ENCODE measurements at places on chromosomes 4 and X.

DNA sequence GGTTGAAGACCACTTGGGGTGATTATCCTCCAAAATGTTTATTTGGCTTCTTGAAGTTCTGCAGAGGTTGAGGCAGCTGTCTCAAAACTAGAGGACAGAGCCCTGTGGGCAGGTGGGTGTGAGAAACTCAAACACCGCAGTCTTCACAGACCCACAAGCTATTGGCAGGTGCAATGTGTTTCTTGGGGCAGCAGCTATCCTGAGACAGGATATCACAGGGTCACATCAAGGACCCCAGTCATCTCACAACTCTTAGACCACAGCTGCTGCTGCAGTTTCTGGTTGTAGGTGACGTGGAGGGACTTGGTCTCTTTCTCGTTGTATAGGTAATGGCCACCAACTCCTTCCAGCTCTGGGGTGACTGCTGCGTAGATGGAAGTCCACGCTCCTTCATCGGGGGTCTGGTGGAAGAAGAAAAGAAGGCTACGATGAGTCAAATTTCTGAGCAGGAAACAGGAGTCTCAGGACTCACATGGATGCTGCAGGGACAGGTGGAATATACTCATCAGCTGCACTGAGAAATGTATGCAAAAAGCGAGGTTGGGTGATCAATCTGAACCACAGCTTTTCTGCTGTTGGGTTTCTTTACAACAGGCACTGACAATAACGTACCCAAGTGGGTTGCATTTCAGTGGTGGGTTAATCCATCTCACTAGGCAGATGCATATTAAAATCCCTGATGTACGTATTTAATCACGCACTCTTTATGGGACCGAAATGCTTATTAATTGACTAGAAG is 279.8 kb downstream of the DHRSX start:
- DNase-seq, result no peak

GRCh38 chr4:152374606-152375285 is 161.1 kb downstream of the FBXW7 start:
- DNase-seq, result peak; percentile 13

DNA sequence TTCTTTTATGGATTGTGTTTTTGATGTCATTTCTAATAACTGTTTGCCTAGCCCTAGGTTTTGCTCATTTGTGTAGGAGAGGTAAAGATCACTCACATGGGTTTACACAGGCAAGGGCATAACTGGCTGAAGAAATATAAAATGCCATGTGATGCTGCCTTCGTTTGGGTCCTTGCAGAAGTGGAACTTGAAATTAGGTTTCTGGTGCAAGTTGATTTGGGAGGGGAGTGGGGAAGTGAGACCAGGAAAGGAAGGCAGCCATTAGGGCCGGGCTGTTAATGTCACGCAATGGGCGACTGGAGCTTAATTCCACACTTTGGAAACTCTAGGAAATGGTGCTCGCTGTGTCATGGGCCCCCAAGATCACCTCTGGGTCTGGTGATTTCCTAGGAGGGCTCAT is 14.5 kb downstream of the CLCN4 start:
- DNase-seq, result no peak

GRCh38 chr4:116913451-116913850 is 171.9 kb downstream of the TRAM1L1 start:
- no peak for DNase-seq

DNA sequence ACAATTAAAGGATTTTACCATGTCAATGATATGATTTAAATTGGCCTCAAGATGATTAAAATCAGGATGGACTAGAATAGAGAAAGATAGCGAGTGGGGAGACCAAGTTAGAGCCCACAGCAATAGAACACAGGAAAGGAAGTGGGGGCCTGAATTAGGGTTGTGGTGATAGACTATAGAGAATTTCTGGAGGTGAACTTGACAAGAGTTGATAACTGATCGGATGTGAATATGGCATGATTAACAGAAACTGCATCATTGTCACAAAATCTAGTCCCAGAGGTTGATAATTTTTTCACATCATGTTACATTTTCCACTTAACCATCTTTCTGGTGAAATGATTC is 26.3 kb upstream of the TRPC3 start:
- no peak for DNase-seq

GRCh38 chr4:126604268-126604867 is 1028.4 kb upstream of the INTU start:
- peak; percentile 29 for DNase-seq

DNA sequence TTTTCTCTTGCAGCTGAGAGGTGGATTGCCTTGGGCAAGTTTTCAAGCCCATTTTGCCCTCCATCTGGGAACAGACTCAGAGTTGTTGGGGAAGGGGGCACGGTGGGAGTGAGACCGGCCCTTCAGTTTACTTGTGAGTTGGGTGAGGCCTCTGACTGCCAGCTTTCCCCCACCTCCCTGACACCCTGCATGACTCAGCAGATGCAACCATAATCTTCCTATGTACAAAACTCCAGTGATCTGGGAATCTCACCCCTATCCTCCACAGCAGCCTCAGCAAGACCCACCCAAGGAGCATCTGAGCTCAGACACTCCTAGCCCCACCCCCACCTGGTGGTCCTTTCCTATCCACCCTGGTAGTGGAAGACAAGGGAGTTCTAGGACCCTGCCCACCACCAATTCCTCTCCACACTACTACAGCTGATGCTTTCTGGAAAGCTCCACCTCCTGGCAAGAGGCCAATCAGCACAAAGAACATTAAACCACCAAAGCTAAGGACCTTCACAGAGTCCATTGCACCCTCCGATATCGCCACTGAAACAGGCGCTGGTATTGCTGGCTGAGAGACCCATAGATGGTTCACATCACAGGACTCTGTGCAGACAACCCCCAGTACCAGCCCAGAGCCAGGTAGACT is 99.4 kb upstream of the STK26 start:
- DNase-seq, result no peak

GRCh38 chrX:5242091-5242790 is 986.4 kb downstream of the NLGN4X start:
- DNase-seq, result no peak

GRCh38 chr4:112102875-112103370 is 42.3 kb upstream of the FAM241A start:
- no peak for DNase-seq

DNA sequence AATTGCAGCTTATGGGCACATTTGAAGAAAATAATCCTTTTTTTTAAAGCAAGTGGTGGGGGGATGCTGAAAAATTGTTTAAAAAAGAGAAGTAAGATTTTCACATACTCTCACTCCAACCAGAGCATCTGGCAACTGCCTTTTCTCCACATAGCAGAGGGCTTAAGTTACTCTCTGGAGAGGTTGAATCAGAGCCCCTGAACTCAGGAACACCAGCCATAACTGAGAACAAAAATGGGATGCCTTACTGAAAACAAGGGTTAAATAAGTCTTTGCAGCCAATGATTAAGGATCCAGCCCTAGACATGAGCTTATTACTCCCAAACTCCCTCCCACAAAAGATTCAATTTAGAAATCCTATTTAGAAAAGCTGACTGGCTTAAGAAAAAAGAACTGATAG is 27.5 kb downstream of the CASK start:
- DNase-seq, result no peak

GRCh38 chr4:28277931-28278330 is 1417.3 kb downstream of the STIM2 start:
- no peak for DNase-seq

DNA sequence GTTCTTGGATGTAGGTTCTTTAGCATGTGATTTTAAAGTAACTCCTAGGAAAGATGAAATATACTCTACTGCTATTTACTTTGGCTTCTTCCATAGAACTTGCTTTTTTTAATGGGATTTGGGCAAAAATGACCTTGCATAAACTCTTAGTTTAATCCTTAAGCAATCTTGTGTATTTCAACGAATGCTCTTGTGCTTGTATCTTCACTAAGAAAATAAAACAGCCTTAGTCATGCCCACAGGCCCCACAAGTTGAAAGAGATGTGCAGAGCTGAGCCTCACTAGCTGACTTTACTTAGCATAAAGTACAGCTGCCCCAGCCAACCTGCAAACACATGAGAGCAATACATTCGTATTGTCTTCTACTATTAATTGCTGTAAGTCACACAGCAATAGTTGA is 1609.2 kb downstream of the STIM2 start:
- no peak for DNase-seq

GRCh38 chr4:12393631-12394262 is 965.1 kb upstream of the HS3ST1 start:
- no peak for DNase-seq
